ENCODE measurements at places on chromosomes 1 and 21.

DNA sequence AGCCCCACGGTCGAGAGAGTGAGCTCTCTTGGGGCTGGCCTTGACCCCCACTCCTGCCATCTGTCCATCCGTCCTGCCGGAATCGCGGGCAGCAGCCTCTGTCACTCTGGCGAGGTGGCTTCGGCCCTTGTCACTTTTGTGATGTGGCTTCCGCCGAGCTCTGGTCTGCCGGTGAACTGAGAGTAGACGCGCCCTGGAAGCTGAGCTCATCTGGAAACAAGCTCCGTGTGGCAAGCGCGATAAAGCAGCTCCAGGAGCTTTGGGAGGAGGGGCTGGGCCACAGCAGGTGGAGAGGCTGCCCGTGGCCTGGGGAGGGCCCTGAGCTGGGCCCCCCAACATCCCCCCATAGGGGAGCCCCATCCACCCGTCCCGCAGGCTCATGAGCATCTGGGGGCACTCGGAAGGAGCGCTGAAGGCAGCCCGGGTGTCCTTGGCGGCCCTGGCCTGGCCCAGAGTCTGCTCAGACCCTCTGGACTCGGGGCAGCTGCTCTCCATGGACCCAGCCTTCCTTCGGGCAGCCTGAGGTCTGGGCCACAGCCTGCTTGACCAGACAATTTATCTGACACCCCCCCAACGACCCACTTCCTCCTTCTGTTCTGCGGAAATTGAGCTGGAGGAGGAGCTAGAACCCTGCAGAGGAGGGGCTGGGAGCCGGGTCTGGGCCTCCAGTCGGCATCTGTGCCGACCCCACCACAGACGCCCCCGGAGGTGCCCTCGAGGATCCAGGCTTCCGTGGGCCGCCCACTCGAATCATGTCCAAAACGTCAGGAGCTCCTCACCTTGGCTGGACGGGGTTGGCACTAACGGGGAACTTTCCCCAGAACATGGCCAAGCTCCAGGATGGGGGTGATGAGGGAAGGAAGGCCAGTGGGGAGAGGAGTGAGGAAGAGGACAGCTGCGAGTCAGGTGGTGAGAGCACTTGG is 59.1 kb downstream of the SLC19A1 start:
- DNase-seq = peak; percentile 84

GRCh38 chr1:194586302-194586701 is 1399.9 kb upstream of the B3GALT2 start:
- no peak for DNase-seq

GRCh38 chr1:161390559-161390858 is 22.8 kb upstream of the CFAP126 start:
- DNase-seq = no peak

- DNase-seq = peak; percentile 51
Measured at GRCh38 chr1:20430355-20431175, 55.4 kb downstream of the CAMK2N1 start.

DNA sequence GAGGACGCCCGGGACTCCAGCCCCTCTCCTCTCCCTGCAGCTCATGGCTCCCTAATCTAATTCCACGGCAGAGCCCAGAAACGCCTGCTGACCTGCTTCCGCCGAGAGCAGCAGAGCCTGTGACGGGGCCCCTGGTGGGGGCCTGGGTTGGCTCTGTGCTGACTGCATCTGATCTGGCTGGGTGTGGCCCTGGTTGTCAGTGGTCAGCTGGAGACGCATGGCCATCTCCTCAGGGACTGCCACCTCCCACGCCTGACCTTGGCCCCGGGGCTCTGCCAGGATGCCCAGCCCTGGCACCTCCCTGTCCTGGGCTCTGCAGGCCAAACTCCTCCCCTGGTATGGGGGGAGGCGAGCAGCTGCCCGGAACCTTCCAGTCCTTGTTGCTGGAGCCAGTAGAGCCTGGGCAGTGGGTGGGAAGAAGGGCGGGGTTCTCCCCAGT is 1.1 kb upstream of the PLCH2 start:
- DNase-seq = no peak

- no peak for DNase-seq
Measured at GRCh38 chr1:1177452-1178206, 3.9 kb downstream of the TTLL10 start.

DNA sequence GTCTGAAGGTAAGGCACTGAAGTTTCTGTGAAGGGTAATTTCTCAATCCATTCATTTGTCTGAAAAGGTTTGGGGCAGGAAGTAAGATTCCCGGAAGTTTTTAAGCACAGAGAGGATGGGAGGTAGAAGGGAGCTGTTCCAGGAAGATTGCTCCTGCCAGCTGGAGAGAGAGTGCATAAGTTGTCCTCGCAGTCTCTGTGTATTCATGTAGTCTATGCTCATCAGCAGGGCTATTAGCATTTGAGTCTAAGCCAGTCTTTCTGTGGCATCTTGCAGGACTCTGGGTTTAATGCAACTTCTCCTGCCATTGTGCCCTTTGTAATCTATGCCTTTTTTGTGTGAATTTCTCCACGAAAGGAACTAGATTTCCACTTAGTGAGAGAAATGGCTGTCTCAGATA is 140.8 kb upstream of the FGGY start:
- no peak for DNase-seq

DNA sequence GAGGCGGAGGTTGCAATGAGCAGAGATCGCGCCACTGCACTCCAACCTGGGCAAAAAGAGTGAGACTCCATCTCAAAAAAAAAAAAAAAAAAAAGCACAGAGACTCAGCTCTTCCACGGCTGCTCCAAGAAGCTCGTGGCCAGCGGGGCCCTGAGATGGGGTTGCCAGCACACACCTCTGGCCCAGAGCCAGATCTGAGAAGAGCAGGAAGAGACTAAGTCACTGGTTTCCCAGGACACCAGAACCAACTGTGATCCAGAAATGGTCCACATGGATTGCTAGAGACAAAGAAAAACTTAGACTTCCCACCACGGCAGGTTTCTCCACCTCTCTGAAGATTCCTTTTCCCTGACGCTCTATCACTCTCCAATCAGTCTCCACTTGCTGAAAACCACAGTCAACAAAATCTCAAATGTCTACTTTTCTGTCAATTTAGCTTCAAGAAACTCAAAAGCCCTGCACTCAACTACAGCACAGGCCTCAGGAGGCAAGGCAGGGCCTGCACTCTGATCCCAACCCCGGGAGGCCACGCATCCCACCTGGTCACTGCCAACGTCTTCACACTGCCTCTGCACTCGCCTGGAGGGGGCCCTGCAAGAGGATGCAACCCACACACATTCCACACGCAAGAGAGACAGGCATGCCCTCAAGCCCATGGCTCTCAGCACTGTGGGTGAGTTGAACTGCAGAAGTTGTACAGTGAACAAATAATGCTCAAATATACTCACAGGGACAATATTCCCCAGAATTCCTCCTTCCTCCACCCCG is 79.0 kb downstream of the NPHP4 start:
- DNase-seq = peak; percentile 25

- no peak for DNase-seq
Measured at GRCh38 chr1:83735526-83735925, 263.4 kb downstream of the TTLL7 start.

- no peak for DNase-seq
Measured at GRCh38 chr21:35333831-35334618, 284.9 kb upstream of the RUNX1 start.

GRCh38 chr1:1624443-1625403 is 7.2 kb upstream of the MMP23B start:
- DNase-seq = peak; percentile 41

- no peak for DNase-seq
Measured at GRCh38 chr1:192627901-192628300, 8.0 kb upstream of the RGS13 start.

GRCh38 chr1:43383449-43383848 is 6.2 kb downstream of the MED8 start:
- no peak for DNase-seq

DNA sequence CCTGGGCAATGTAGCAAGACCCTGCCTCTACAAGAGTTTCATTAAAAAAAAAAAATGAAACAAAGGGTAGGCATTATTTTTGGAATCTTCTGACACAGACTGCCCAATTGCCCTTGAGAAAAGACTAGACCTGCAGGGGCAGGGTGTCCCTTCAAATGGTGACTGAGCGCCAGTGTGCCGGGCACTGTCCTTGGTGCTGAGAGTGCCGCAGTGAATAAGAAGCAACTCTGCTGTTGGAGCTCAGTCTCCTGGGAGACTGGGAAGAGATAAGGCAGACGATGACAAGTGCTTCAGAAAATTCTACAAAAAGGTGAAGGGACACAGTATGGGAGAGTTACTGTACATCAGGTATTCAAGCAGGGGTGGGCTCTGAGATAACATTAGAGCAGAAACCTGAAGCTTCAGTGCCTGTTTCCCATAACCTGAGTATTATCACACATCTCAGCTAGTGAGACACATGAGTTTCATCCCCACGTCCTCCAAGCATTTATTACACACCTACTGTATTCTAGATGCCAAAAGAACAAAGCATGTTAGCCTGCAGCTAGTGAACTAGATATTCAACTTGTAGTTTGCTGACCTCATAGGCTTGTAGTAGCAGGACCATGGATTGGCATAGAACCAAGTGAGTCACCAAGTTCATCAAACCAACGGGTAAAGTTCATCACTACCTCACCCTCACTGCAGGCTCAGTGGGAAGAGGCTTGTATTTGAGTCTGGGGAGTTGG is 18.4 kb upstream of the RPL11 start:
- DNase-seq = peak; percentile 60

GRCh38 chr21:38444691-38445090 is 53.6 kb downstream of the ERG start:
- DNase-seq = no peak

DNA sequence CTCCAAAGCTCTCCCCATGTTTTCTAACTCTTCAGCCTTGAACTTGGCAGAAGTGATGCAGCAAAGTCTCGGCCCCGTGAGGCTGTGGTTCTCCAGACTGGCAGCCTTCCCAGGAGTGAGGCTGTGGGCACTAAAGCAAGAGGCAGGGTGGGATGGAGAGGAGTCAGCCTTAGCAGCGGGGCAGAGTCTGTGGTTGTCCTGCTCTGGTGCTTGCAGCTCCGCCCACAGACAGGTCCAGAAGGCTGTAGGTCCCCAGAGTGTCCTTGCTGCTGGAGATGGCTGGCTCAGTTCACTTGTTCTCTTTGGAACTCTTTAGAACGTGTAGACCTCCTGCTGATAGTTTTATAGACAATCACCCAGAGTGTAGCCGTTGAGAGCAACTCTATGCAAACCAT is 142.6 kb downstream of the AJAP1 start:
- DNase-seq = no peak

- DNase-seq = no peak
Measured at GRCh38 chr1:226981386-226981817, 41.3 kb downstream of the COQ8A start.

DNA sequence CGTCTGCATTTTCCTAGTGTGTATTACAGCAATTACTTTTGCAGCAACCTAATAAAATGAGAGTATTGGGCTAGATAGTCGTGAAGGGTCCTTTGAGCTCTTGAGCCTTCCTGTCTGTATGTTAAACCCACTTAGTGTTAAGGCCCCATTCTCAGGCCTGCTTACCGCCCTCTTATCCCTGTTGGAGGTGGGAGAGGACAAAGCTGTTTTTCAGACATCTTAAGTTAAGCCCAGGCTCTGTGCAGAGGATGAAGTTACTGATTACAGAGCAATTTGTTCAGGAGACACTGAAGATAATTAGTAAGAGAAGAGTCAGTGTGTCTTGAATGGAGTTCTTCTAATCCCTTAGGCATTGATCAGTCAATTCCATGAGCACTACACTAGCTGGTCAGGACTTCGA is 114.6 kb downstream of the UCK2 start:
- DNase-seq = no peak

GRCh38 chr1:41541592-41541952 is 57.1 kb upstream of the EDN2 start:
- DNase-seq = no peak

DNA sequence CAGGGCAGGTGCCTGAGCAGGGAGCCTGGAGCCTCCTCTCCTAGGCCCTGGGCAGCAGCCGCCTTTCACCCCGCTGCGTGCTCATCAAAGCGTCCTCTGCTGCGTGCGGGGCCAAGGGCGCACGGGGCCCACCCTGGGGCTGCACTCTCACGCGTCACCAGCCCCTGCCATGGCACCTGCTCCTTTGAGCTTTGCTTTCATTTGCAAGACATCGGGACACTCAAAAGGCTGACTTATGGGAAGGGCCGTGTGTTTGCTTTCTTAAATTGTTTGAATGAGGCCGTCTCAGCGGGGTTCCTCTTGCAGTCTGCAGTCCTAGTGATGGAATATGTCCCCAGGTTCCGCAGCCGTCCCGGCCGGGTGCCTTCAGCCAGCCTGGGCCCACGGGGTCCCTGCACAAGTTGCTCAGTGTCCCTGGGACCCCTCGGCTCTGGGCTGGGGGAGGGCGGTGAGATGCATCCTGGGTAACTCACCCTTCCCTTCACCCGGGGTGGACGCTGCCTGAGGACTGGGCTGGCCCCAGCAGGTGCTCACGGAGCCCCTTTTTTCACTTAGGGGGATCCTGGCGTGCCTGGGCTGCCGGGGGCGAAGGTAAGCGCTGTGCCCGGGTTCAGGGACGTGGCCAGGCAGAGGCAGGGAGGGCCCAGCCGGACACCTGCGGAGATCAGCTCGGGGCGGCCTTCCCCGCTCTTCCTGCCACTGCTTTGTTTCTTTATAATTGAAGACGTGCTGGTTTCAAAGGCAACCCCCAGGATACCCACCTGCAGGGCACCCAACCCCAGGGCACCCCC is 53.1 kb downstream of the SLC19A1 start:
- no peak for DNase-seq

GRCh38 chr1:231493421-231494185 is 34.9 kb upstream of the TSNAX start:
- DNase-seq = no peak

- no peak for DNase-seq
Measured at GRCh38 chr1:183417772-183418491, at the start of gene NMNAT2. Gene NMNAT2, minus strand, starts transcription at chr1:183418380. Its CDS starts 113 bp downstream, at chr1:183418267.

- DNase-seq = no peak
Measured at GRCh38 chr1:50105433-50105832, 3.3 kb upstream of the ELAVL4 start.

- DNase-seq = no peak
Measured at GRCh38 chr1:196977278-196977677, at the start of gene CFHR5. Gene CFHR5, plus strand, starts transcription at chr1:196977556. Its CDS starts 109 bp downstream, at chr1:196977665.

DNA sequence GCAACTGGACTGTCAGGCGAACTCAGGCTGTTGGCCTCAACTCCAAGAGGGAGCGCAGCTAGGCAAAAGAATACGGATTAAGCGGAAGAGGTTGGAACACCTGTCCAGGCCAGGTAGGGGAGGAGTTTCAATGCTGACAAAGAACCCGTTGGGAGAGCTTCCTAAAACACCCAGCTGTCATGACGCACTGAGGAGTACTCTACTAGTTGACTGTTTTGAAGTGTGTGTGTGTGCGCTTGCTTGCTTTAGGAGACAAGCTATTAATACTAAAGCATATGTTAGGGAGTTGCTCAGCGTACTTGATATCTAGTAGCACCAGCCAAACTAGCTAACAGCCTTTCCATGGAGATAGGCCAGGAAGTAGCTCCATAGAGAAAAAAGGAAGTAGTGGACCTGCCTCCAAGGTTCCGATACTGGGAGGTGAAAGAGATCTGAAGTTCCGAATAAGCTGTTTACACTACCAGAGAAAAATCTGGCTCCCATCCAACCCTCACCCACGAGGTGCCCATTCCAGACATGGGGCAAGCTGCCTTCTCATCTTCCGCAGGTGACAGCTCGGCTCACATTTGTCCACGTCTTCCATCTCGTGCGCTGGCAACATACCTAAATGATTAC is 974 bp upstream of the FNBP1L start:
- no peak for DNase-seq
